ENCODE measurements at places on chromosomes 2 and 18. TPM values are rescaled to one million over a fixed set of nuclear protein-coding genes. Genes with fewer than 3 reads are reported as not detected.

Gene RBMS1
- 68.4 TPM for total RNA-seq

Gene WNT10A
- 0.19 TPM for total RNA-seq

Gene KIAA1328
- total RNA-seq, result 1.8 TPM

Gene ZNF385B
- total RNA-seq, result not detected

Gene MYOM1
- 0.09 TPM for total RNA-seq
